ENCODE measurements at places on chromosomes 1 and 21.
A peak's percentile ranks its signal among the peaks of the same experiment; 100 is the strongest.

- no peak for DNase-seq
These were observed at the start of gene PADI2 for GRCh38 chr1:17119076-17119772. Gene PADI2, minus strand, starts transcription at chr1:17119451. Its CDS starts 80 bp downstream, at chr1:17119371.

DNA sequence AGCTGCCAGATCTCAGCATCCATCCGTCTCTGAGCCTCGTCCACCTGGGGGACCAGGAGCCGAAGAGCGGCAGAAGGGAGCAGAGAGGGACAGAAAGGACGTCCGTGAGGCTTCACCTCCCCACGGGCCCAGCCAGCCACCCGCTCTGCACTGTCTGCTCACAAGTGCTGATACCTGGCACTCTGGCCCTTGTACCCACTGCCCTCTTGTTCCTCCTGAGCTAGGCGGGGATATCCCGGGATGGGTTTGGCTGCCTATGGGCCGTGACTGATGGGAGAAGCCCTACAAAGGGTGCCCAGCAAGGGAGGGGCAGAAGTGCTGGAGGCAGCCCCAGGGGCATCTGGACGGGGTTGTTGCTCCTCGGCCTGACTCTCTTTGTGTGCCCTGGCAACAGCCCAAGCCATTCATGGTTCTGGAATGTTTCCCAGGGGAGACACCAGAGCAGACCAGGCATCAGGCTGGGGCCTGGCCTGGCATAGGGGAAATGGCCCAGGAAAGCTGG is 57.6 kb downstream of the LDLRAD2 start:
- DNase-seq = peak; percentile 80

- no peak for DNase-seq
These were observed 4.3 kb upstream of the SLC30A1 start for GRCh38 chr1:211583011-211583992.

GRCh38 chr1:158153746-158154444 is 26.8 kb upstream of the CD1D start:
- DNase-seq = no peak

GRCh38 chr1:85577419-85578320 is 2.9 kb upstream of the CCN1 start:
- peak; percentile 56 for DNase-seq

DNA sequence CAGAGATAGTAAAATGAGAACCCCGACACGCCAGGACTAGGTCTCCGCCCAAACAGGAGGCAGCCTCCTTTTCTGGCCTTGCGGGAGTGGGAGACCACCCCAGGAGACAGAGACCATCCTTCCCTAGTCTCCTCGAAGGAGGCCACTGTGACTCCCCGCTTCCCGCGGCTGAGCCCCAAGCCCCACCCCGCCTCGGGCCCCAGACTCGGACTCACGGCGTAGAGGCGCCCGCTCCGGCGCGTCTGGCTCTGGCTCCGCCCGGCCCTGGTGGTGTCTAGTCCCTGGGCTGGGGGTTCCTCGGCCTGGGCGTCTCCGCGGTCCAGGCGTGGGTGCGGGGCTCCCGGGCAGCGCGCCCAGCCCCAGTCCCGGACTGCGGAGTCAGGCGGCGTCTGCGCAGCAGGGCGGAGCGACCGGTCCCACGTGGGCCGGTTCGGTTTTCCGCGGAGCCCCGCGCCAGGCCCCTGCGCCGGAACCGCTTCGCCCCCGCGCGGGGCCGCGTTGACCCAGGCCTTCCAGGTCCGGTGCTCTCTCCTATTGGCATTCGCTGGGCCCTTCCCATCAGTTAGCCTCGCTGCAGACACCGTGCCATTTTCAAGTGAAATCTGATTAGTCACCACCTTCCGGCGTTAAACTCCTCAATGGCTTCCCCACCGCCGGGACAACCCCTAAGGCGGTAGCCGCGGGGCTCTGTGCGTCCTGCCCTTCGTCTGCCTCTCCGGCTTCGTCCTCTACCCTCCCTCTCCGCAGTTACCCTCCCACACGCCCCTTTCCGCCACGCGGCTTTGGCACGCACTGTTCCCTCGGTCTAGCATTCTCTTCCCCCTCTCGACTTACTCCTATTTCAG is at the start of gene C1orf216:
C1orf216 (minus strand) TSS at position 393 of the 845 bp plus-strand sequence. CDS start 2,563 bp downstream, outside the sequence.
- peak; percentile 25 for DNase-seq

Data from A172 (cell line).